ENCODE measurements at places on chromosomes 4 and X.

GRCh38 chrX:112851806-112852205, 11.2 kb upstream of the AMOT start:
- DNase-seq: no peak

GRCh38 chr4:113288696-113289095, 239.2 kb downstream of the ANK2 start:
- DNase-seq: no peak

- no peak for DNase-seq
These were observed 135.6 kb downstream of the TMEM164 start for GRCh38 chrX:110138557-110138956.

DNA sequence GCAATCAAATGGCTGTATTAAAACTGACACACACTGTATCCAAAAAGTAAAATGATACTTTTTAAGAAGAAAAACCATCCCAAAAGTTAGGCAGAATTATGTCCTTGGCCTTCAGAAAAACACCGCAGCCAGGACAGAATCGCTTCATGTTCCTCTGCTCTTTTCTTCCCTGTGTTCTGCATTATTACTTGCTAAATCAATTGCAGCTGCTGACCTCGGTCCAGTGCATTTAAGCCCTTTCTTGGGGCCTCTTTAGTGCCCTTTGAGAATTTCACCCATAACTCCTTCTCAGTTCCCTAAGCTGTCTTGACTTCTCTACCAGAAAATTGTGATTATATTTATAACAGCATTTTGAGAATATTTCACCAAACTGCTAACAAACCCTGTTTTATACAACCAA, 696.9 kb downstream of the PCDH7 start:
- no peak for DNase-seq

GRCh38 chr4:20487446-20487845, 212.8 kb upstream of the PACRGL start:
- DNase-seq: no peak

DNA sequence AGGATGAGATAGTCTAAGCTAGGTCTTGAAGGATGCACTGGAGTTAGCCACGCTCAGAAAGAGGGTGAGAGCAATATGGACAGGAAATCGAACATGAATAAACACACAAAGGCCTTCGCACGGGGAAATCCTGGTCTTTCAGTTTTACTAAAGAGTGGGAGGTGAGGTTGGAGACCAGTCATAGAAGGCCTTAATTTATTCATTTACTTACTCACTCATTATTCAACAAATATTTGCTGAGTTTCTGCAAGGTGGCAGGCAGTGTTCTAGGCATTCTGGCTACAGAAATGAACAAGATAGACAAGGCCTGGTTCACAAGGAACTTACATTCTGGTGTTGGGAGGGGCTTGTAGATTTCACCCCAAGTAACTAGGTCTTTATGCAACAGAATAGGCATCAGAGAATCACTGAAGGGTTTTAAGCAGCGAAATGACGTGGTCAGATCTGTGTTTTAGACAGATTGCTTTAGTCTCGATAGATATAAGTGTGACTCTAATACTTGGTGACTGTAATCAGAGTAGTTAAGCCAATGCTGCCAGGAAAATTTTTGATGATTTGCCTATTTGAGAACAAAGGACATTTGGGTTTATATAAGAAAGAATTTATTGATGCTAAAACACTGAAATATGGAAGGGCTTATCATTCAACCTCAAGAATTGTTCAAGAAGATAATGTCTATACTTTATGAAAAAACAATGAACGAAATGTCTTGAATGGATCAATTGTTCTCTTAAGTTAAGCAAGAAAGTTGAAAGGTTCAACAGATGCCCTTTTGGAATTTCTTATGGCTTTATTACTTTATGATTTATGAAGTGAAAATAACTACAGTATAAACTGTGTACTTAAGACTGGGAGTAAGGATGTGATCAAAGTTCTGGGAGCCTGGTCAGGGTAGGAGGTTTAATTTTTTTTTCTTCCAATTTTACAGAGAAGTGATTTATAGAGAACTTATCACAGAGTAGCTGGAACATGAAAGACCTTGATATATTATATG, 184.4 kb upstream of the CASK start:
- no peak for DNase-seq

GRCh38 chr4:1249731-1250526, 999 bp upstream of the CTBP1 start:
- no peak for DNase-seq

- no peak for DNase-seq
These were observed 66.6 kb downstream of the METTL14 start for GRCh38 chr4:118751629-118752323.

- DNase-seq: no peak
These were observed 61.3 kb downstream of the SPATA18 start for GRCh38 chr4:52112411-52112810.

DNA sequence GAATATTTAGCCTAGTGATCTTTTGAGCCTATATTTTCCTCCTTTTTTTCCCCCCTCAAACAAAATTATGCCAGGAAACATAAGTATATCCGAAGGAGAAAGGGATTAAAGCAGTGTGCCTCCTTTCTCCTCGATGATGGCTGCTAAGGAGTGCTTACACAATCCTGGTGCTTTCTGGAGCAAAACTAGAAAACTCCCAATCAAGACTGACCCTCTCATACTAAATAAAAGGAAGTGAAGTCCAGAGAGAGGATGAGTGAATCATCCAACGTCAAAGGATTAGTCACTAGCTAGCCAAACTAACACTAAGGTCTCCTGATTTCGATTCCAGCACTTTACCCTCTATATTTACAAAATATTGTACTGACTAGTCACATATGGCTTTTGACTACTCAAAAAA, 146.8 kb downstream of the PPP3CA start:
- DNase-seq: no peak

- DNase-seq: no peak
These were observed 259.1 kb upstream of the CPEB2 start for GRCh38 chr4:14743172-14743571.

DNA sequence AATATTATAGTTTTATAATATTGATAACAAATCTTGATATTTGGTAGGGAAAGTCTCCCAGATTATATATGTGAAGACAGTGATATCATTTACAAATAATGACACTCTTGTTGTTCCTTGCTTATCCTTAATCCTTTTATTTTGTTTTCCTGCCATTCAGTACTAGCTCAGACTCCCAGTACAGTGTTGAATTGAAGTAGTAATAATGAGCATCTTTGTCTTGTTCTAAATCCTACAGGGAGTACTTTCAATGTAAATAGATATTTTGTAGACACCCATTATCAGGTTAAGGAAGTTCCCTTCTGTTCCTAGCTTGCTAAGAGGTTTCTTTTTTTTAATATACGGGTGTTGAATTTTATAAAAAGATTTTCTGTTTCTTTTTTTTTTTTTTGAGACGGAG, 33.0 kb downstream of the WWC2 start:
- no peak for DNase-seq

DNA sequence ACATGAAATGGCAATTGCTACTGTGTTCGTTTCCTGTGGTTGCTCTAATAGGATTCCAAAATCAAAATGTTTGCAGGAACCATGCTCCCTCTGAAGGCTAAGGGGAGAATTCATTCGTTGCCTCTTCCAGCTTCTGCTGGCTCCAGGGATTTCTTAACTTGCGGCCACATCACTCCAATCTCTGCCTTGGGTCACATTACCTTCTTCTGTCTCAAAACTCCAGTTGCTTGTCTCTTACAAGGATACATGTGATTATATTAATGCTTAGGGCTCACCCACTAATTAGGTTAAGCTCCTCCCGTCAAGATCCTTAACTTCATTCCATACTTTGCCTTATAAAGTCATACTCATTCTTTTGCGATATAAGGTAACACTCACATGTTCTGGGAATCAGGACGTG, 208.4 kb downstream of the RBM46 start:
- no peak for DNase-seq

DNA sequence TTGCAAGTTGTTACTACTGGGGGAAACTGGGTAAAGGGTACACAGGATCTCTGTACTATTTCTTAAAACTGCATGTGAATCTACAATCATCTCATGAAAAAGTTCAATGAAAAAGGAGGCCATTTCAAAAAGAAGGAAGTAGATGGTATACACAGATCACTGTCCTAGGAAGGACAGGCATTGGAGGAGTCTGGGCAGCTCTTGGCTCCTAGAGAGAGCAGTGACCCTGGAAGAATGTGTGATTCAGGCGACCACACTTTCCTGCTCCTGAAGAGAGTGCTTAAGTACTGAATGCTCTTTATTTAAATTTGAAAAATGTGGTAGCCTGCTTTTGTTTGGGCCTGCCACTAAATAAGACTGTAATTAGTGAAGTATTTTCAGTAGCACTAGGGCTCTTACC, 318.1 kb upstream of the CASK start:
- DNase-seq: no peak

DNA sequence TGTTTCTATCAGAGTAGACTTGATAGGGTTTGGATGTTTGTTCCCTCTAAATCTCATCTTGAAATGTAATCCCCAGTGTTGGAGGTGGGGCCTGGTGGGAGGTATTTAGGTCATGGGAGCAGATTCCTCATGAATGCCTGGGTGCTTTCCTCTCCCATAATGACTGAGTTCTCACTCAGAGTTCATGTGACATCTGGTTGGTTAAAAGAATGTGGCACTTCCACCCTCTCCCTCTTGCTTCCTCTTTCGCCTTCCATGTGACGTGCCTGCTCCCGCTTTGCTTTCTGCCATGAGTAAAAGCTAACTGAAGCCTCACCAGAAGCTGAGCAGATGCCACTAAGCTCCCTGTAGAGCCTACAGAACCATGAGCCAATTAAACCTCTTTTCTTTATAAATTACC, 47.3 kb upstream of the SRPX start:
- no peak for DNase-seq

DNA sequence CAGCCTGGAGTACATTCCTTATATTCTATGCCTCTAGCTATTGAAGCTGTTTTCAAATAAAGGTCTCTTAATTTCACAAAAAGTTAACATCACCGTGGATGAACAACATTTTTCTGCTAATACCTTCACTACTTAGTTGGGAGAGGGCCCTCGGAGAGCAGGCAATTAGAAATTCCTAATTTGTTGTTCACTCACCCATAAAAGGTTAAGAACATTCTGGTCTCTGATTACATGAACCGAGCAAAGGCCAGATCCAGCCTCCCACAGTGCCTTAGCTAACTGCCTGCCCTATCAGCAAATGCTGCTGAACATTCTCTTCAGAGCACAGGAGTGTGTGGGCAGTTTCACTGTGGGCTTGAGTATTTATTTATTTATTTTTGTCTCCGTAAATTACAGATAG, 36.0 kb upstream of the TTC29 start:
- no peak for DNase-seq

- no peak for DNase-seq
These were observed 90.7 kb downstream of the PALLD start for GRCh38 chr4:168587411-168588125.

GRCh38 chr4:144399927-144400326, 246.0 kb upstream of the HHIP start:
- DNase-seq: no peak

GRCh38 chrX:140715787-140716186, 6.2 kb downstream of the LINC00632 start:
- no peak for DNase-seq

GRCh38 chr4:169582706-169583105, 29.7 kb downstream of the NEK1 start:
- no peak for DNase-seq

DNA sequence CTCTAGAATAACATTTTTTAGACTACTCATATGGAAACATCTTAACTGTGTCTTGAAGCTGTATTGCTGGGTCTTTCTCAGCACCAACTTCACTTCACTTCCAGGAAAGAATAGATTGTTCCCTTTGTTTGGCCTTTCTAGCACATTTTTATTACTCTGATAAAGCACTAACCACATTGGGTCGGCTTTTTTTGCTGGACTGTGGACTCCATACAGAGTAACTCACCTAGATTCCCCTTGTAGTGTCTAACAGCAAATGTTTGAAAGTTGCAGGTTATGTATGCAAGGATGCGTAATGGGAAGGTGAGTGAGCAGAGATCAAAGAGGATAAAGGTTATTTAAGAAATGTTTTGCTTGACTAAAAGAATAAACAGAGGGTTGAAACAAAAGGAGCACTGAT, 101.2 kb downstream of the MMRN1 start:
- DNase-seq: no peak

GRCh38 chr4:95186666-95187065, 362.1 kb downstream of the UNC5C start:
- no peak for DNase-seq

DNA sequence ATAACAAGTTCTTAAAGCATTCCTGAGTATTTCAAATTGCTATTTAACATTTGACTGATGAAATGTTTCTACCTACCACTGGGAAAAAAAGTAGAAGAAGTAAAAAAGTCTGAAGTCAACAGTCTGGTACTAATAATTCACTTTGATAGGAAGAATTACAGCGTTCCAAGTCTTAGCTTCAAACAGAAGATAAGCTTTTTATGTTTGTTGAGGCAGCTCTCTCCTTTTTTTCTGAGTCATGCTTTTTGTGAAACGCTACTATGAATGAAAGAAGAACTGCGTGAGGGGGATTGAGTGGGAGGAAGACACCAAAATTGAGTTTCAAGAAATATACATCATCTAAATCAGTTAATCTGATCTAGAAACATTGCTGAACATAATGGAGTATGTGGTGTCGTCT, 13.0 kb upstream of the KDR start:
- DNase-seq: no peak

DNA sequence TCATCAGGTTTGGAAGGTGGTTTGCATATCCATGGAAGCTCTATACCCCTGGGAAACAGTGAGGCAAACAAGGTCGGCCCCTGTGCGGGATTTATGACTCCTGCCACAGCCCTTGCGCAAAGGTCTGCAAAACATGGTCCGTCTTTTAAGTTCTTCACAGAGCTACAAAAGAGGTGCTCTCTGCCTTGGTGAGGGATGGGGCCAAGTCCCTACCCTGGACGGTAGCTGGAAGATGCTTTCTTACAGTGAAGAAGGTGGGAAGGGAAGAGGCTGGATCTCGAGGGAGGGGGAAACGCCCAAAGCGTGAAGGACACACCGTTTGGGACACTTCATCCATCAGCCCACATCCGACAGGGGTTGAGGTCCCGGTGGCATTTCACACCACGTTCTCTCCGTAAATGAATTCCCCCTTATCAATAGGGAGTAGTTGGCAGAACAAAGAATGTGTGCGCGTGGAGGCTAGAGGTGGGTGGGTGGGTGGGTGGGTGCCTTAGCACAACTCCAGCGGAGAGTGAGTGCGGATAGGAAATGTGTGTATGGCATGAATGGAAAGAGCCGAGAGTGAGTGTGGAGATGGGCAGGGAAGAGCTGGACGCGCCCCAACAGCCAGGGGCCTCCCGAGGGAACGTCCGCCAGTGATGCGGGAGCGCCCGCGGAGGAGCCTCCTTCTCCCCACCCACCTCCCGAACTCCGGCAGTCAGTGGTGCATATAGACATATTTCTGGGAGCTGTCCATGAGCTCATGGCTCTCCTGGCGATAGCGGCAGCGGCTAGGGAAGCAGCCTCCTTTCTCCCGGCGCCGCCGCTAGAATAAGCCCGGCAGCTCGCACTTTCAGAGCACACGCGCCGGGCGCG, 68.3 kb downstream of the LARP7 start:
- no peak for DNase-seq

GRCh38 chr4:165308606-165309005, 18.9 kb upstream of the MSMO1 start:
- DNase-seq: no peak

DNA sequence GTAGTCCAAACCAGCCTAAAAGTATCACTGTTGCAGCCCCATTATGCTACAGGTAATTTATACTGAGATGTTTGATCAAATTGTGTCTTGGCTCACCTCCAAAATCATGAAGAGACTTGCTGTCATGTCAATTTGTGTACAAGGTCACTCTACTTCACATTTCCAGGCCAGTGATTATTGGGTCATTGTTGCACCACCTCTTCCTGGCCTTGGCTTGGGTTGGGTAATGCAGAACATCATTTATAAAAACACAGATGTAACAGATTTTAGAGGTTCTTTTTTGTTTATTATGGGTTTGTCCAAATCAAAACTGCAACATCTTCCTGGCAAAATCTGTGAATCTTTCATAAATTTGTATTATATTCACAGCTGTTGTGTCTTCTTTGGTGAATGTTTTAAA, 459.5 kb downstream of the ANKRD50 start:
- no peak for DNase-seq
